ENCODE measurements at places on chromosomes 1 and 21.

DNA sequence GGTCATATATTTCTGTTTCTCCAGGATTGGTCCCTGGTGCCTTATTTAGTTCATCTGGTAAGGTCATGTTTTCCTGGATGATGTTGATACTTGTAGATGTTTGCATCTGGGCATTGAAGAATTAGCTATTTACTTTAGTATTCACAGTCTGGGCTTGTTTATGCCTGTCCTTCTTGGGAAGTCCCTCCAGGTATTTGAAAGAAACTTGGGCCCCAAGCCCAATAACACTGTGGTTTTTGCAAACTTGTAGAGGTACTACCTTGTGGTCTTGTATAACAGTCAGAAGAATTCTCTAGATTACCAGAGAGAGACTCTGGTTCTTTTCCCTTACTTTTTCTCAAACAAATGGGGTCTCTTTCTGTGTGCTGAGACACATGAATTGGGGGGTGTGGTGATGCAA lies 251.4 kb upstream of the B3GALT2 start:
- DNase-seq: no peak

GRCh38 chr1:46181343-46182260 lies 5.3 kb upstream of the P3R3URF start:
- no peak for DNase-seq

GRCh38 chr1:186275822-186276221 lies 99.2 kb downstream of the TPR start:
- DNase-seq: no peak

GRCh38 chr1:35808450-35809113 lies 766 bp downstream of the AGO4 start:
- DNase-seq: no peak

- no peak for DNase-seq
Observed at GRCh38 chr1:216310776-216311175, 112.5 kb downstream of the USH2A start.

- DNase-seq: no peak
Observed at GRCh38 chr1:84403347-84403746, 5.1 kb downstream of the DNASE2B start.

- peak; percentile 82 for DNase-seq
Observed at GRCh38 chr1:101238681-101239094, 1.9 kb downstream of the S1PR1 start.

- no peak for DNase-seq
Observed at GRCh38 chr1:202589190-202589930, 120.9 kb downstream of the SYT2 start.

GRCh38 chr1:87074001-87074795 lies 159.8 kb downstream of the HS2ST1 start:
- DNase-seq: no peak

GRCh38 chr1:19563324-19564097 lies 78.2 kb upstream of the CAPZB start:
- DNase-seq: no peak

DNA sequence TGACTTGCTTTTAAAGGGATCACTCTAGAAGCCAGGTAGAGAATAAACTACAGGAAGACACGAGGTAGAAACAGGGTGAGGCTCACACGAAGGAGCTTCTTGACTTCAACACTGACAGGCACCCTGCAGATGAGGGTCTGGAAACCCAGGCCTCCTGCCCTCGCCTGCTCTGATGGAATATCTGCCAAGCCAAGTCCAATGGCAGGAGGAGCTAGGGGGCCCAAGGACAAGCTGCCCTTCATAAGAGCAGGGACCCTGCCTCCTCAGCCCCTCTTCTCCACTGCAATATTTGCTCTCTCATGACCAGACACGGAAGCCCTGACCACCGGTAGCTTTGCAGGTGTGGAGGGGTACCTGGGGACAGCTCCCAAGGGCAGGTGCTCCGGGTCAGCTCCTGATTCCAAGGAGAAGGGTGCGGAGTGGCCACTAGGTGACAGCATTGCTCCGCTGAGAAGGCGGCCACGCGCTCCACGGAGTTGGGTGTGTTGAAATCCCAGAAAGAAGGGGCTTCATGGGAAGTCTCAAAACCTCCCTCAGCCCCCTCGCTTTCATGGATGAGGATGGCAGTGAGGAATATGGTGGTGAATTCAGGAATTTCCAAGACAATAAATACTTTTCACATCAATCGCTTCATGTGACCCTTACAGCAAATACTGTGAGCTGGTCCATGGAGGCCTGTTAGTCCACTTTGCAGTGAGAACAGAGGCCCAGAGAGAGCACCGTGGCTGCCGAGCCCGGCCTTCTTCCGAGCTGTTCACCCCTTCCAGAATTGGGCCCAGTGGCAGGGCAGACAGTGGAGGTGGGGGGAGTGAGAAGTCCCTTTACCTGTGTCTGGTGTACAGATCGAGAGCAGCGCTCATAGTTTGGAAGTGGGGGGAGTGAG lies 33.2 kb upstream of the PAX7 start:
- DNase-seq: peak; percentile 24

- no peak for DNase-seq
Observed at GRCh38 chr1:100394285-100394684, 42.0 kb downstream of the CDC14A start.

- no peak for DNase-seq
Observed at GRCh38 chr1:223207293-223208066, 64.4 kb upstream of the TLR5 start.

DNA sequence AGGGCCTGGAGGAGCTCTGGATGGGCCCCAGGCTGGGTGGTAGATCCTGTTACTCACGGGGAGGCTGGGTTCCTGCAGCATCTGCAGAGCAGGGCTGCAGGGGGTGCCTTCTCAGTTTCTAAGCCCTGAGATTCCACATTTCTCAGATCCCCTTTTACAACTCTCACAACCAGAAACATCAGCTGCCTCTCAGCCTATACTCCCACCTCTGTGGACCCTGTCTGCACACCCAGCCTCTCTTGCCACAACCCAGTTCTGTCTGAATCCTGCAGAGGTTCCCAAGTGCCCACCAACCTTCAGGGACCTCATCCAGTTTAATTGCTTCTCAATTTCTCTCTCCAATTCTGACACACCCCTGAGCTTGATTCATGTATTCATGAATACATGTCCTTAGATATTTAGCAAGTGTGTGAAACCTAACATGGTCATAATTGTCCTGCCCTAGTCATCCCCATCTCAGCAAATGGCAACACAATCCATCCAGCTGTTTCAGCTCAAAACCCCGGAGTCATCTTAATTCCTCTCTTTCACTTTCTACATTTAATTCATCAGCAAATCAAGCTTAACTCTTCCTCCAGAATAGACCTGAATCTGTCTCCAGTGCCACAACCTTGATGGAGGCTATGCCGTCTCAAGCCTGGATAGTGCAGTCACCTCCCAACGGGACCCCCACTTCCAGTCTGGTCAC lies 57.0 kb upstream of the NEK2 start:
- DNase-seq: no peak

- DNase-seq: no peak
Observed at GRCh38 chr1:8669606-8670335, 147.7 kb downstream of the RERE start.

- DNase-seq: no peak
Observed at GRCh38 chr1:74584185-74584584, 71.8 kb upstream of the LRRC53 start.

DNA sequence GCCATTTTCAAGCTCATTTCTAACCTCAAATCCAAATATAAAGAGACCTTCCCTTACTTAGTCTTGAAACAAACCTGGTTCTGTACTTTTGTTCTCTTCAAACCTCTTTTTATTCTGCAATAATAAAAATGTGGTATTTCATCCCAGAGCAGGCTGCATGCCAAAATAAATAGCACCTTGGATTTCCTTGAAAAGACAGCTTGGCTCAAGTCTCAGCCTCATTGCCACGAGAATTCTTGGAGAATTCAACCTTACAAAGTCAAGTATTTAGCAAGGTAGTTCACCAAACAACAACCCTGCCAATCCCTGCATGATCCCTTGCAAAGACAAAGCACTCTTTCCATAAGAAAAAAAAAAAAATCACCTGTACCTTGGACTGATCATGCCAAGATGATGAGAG lies 33.8 kb downstream of the KANK4 start:
- no peak for DNase-seq

- no peak for DNase-seq
Observed at GRCh38 chr1:21855257-21856096, 43.4 kb downstream of the LDLRAD2 start.

DNA sequence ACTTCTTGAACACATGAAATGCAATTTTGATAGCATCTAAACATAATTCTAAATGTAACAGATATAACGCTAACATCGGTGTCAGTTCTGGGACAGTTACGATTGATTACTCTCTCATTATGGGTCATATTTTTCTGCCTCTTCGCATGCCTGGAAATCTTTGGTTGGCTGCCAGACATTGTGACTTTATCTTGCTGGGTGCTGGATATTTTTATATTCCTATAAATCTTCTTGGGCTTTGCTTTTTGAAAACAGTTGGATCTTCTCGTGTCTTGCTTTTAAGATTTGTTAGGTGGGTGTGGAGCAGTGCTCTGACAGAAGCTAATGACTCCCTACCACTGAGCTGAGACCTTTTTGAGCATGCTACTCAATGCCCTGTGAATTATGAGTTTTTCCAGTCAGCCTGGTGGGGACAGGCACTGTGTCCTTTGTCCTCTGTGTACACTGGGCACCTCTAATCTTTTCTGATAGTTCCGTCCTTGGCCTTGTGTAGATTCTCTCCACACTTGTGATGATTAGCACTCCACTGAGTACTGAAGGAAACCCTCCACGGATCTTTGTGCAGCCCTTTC lies 28.0 kb upstream of the EDARADD start:
- DNase-seq: no peak

DNA sequence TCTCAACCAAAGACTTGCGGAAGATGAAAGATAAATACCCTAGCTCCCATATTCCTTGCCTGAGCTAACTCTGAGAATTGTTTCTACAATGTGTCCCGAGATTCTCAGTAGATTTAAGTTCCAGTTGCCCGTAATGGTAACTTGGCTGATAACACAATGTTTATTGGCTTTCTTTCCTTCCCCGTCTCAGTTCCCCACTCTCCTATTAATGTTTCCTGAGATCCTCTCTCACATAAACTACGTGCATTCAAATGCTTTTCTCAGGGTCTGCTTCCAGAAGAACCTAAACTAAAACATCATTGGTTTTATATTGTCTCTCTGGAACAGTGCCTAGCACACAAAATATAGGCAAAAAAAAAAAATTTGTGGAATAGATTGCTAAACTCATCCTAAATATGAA lies 794.2 kb upstream of the ADGRL2 start:
- DNase-seq: no peak

DNA sequence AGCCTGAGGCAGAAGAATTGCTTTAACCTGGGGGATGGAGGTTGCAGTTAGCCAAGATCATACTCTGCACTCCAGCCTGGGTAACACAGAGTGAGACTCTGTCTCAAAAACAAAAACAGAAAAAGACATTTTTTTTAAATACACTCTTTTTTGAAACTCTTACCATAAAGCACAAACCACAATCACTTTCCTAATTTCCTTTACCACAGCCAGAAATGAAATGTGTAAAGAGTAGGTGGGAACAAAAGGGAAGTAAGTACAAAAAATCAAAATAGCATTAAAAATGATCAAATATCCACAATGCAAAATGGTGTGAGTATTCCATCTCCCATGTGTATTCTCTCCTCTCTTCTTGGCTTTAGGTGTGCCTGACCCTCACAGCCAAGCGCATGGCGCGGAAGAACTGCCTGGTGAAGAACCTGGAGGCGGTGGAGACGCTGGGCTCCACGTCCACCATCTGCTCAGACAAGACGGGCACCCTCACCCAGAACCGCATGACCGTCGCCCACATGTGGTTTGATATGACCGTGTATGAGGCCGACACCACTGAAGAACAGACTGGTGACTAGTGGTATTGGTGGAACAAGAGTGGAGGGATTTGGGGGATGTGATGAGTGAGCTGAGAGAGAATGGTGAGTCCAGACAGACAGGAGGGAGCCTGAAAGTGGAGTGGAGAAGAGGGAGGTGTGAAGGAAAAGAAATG lies 14.9 kb downstream of the ATP1A4 start:
- no peak for DNase-seq

- no peak for DNase-seq
Observed at GRCh38 chr1:156838972-156839371, 19.9 kb downstream of the INSRR start.

DNA sequence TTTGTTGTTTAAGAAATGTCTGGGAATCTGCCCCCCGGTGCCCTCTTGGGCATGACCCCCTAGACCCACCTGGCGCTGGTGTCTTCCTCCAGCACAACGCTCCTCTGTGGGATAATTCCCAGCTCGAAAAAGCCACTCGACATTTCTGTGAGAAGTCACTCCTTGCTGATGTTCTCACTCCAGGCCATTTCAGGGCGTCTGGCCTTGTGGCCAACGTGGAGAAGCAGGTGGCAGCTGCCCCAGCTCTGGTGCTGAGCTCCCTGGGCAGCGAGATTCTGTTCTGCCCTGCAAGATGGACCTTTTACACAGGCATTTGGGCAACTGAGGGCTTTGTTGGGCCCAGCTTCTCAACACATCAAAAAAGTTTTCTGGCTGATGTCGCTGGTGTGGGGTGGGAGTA lies 147.7 kb upstream of the WNT4 start:
- DNase-seq: no peak

GRCh38 chr1:111448482-111448917 lies 556 bp downstream of the WDR77 start:
- no peak for DNase-seq

DNA sequence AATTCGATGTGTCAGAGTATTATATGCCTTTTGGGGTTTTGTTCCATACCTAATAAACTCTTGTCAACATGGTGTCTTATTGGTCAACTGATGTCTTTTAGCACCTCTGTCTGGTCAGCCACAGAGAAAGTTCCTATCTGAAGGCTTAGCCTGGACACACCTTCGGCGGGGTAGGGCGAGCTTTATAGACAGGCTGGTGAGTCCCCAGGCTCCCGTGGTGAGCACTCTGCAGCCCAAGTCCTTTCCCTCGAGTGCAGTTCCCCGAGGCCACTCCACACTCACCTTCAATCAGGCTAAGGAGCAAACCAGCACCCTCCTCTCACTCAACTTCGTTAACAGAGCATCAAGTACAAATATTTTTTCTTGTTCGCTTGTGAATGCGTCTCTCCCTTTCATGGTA lies 133.9 kb downstream of the ATG4C start:
- DNase-seq: no peak

GRCh38 chr21:28423521-28424190 lies 569.0 kb downstream of the LTN1 start:
- no peak for DNase-seq

GRCh38 chr1:179881642-179882252 lies 338 bp upstream of the TOR1AIP1 start:
- DNase-seq: no peak

DNA sequence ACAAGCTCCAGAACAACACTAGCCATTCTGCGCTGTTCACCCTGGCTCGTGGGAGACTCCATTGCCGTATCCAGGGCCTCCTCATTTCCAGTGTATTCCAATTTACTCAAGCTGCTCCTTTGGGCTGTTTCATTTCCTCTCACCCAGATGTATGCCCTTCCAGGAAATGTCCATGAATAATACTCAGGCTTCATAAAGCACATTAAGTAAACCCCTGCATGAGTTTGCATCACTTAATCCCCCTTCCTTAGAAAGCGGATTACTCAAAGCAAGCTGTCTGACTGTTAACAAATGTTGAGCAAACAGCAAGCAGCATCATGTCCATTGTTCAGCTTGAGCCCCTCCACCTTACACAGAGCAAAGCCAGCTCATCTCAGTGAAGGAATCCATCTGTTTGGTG lies 403.6 kb upstream of the PBX1 start:
- DNase-seq: no peak

GRCh38 chr21:37437376-37438080 lies 71.0 kb downstream of the DYRK1A start:
- no peak for DNase-seq
